ENCODE measurements at places on chromosomes 3 and 15. TPM values are rescaled to one million over a fixed set of nuclear protein-coding genes. Genes with fewer than 3 reads are reported as not detected.

GOLGA6A gene
- total RNA-seq: not detected

ITIH4 gene
- 10.2 TPM for total RNA-seq

DNA sequence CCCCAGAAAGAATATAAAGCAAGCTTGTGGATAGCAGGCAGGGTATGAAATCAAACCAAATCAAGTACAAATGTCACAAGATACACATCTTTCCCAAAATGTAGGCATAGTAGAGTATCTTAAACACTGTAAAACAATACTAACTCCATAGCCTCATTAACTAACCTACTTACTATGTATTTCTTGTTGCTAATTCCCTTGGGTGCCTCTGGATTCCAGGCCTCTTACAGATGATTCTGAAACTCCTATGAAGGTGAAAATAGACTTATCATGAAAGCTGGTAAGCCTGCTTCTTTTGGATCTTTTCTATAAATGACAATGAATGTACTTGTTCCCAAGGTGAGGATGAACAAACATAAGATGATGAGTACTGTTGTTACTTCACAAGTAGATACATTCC lies 93.8 kb downstream of the FRMD5 start:
- no peak for DNase-seq

DNA sequence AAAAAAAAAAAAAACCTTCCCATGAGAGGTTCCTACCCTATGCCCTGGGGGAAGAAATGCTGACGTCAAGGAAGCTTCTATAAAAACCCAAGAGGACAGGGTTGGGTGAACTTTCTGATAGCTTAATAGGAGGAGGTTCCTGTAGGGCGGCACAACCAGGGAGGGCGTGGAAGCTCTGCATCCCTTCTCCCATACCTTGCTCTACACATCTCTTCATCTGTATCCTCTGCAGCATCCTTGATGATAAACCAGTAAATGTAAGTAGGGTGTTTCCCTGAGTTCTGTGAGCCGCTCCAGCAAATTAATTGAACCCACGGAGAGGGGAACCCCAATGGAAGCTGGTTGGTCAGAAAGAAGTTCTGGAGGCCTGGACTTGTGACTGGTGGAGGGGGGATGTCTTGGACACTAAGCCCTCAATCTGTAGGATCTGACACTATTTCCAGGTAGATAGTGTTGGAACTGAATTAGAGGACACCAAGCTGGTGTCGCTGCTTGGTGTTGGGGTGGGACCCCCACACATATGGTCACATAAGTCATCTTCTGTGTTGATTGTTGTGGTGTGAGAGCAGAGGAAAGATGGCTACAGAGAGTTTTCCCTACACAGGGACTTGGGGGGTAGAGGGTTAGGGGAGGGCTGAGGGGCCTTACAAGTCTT lies 91.5 kb downstream of the ST6GAL1 start:
- DNase-seq: no peak

- DNase-seq: no peak
These were observed 55.3 kb downstream of the SLTM start for GRCh38 chr15:58877999-58878825.

WDR76 gene
- total RNA-seq: 3.0 TPM

- DNase-seq: peak; percentile 30
These were observed 354.0 kb upstream of the ROBO2 start for GRCh38 chr3:76685858-76686257.

DNA sequence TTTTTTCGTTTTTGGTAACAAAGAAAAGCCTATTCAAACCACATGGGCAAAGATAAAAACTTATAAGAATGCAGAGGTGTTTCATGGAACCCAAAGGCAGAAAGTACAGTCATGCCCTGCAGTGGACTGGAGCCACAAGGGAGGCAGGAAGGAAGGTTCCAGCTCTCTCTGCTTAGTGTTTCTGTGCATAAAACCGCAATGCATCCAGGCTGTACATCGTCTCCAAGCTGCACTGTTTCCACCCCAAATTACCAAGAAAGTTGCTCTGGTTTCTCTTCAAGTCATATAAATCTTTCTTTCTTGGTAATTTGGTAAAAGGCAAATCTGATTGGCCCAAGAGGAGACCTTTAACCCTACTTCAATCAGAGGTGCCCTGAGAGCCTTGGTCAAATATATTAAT lies 15.8 kb downstream of the TRAT1 start:
- no peak for DNase-seq

- no peak for DNase-seq
These were observed 14.9 kb downstream of the ARL8B start for GRCh38 chr3:5136919-5137429.

DNA sequence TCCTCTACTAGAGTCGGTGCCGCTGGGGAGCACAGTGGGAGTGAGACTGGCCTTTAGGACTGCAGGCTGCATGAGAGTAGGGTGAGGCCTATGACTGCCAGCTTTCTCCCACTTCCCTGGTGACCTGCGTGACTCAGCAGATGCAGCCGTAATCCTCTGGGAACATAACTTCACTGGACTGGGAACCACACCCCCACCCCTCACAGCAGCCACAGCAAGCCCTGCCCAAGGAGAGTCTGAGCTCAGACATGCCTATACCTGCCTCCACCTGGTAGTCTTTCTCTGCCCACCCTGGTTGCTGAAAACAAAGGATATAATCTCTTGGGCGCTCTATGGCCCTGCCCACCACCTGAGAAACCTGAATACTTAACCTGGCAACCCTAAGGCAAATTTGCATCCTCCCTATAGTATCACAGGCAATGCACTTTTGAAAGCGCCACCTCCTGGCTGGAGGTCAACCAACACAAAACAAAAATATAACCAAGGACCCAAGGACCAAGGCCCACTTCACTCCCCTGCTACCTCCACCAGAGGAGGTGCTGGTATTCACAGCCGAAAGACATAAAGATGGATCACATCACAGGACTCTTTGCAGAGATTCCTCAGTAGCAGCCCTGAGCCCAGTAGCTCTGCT lies 308.9 kb downstream of the CTNNB1 start:
- no peak for DNase-seq

DNA sequence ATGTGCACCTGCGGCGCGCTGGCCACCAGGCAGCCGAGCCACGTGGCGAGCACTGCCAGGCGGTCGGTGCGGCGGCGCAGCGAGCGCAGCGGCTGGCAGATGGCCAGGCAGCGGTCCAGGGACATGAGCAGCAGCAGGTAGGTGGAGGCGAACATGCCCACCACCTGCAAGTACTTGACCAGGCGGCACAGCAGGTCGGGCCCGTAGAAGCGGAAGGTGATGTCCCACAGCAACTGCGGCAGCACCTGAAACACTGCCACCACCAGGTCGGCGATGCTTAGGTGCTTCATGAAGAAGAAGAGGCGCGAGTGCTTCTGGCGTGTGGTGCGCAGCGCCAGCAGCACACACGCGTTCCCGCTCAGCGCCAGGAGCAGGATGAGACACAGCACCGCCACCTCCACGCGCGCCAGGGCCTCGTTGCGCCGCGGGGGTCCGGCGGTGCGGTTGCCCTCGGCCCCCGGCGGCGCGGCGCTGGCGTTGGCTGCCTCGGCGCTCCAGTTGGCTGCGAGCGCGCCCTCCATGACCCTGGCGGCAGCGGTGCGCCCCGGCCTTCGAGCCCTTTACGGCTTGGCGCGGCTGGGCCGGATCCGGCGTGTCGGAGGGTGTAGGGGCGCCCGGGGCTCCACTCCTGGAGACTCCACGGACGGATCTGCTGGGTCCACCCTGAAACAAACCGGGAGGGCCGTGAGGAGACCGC lies 1.6 kb downstream of the OXTR start:
- no peak for DNase-seq

DNA sequence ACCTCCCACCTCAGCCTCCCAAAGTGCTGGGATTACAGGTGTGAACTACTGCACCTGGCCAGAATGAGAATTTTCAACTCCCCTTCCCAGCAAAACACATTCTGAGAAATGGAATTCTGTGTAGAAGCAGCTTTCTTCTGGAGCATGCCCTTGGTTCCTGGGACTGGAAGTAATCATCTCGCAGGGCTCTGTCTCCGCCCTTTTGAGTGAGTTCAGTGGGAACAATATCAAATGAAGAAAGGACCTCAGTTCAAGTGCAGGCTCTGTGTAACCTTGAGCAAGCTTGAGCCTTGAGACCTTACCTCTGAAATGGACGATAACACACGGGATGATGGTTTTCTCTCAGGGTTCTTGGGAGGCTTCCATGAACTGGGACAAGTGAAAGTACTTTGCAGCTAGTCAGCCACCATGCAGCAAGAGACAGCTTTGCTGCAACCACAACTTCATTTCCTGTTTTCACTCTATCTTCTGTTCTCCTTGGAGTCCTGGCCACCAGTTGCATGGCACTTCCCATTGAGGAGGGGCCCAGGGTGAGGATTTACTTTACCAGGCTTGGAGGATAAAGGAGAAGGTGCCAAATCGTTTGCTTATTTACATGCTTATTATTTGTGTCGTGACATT lies 35.7 kb upstream of the IGF1R start:
- no peak for DNase-seq

IL17RD gene
- total RNA-seq: 11.7 TPM

- no peak for DNase-seq
These were observed 322.8 kb downstream of the EDEM1 start for GRCh38 chr3:5510300-5510699.

GRCh38 chr3:115187149-115187757 lies 40.2 kb upstream of the ZBTB20 start:
- no peak for DNase-seq

DNA sequence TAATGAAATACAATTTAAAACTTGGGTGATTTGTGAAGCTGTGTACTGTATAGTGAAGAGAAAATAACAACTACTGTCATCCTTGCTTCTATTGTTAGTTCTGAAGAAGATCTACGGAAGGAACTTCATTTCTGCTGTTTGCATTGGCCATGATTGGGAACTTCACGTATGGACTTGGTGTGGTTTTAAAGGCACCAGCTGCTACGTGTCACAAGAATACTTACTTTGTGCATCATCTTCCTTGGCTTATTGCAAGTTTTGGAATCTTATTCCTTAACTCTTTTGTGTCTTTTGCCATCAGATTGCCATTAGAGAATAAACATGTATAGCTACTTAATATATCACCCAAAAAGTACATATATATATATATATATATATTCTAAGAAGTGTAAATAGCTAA lies 75.0 kb upstream of the VEPH1 start:
- no peak for DNase-seq

GRCh38 chr15:37106490-37107001 lies 6.2 kb upstream of the MEIS2 start:
- DNase-seq: peak; percentile 27

IGDCC3 gene
- 0.69 TPM for total RNA-seq

DNA sequence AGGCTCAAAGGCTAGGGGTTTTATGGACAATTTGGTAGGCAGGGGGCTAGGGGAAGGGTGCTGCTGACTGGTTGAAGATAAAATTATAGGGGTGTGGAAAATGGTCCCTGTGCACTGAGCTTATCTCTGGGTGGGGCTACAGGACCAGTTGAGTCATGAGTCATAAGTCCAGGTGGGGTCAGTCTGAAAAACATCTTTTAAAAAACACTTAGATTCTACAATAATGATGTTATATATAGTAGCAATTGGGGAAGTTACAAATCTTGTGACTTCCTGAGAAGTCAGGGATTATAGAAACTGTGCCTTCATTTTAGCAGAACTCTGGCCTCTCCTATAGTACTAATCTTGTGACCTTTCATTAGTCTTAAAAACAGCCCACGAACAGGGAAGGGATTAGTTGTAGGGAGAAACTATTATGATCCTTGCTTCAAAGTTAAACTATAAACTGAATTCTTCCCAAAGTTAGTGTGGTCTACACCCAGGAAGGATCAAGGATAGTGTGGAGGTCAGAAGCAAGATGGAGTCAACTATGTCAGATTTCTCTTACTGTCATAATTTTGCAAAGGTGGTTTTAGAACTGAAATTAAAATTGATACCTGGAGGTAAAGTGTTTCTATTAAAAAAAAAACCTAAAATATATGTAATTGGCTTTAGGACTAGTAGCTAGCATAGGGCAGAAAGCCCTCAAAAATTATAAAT lies 130.1 kb downstream of the P2RY1 start:
- no peak for DNase-seq

DNA sequence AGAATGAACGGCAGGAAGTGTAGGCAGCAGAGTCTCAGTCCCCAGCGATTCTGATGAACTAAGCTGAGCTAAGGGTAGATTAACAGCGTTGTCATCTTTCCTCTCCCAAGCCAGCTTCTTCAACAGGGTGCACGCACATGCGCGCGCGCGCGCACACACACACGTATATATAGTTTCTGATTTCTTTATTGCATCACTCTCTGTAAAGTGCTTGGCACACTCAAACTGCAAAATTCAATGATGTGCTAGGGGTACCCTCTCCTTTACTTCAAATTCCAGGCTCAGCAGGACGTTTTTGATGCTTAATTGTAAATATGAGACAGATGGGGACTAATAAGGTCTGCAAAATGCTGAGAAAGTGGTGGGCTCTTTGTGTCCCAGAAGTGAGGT lies 26.1 kb upstream of the VPS8 start:
- DNase-seq: no peak

ADGRG7 gene
- total RNA-seq: 2.0 TPM

- DNase-seq: no peak
These were observed 94.7 kb downstream of the IL5RA start for GRCh38 chr3:3015185-3016089.

NPAP1 gene
- 0.17 TPM for total RNA-seq

TLNRD1 gene
- total RNA-seq: 26.0 TPM

DNA sequence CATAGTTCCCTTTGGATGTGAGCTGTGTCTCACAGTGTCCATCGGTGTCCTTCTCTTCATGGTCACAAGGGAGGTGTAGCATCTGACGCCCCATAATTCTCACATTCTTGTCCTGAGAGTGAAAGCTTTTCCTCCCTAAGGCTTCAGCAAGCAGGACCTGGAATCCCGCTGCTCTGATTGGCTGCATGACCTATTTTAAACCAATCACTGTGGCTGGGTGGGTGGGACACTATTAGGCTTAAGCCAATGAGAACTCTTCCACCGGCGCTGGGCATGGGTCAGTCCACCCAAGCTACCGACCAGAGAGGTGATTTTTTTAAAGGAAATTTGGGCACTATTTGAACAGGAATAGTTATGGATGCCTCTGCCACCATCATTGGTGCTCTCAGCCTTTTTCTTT lies 385.9 kb downstream of the MFSD1 start:
- no peak for DNase-seq

DNA sequence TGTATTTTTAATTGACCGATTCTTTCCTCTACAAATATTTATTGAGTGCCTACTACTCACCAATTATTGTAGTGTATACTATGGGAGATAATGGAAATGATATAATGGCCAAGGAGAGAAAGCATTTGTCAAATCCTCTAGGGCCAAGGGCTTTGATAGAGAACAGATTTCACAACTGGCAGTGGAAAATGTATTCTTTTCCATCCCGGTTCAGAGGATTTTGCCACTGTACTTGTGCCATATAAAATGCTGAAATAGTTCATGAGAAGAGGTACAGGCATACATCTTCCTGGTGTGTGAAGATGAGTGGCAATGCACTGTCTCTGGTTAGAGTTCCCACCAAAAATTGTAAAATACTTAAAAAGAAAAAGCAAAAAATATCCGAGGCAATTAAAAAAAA lies 451.6 kb upstream of the TPRG1 start:
- no peak for DNase-seq

DNA sequence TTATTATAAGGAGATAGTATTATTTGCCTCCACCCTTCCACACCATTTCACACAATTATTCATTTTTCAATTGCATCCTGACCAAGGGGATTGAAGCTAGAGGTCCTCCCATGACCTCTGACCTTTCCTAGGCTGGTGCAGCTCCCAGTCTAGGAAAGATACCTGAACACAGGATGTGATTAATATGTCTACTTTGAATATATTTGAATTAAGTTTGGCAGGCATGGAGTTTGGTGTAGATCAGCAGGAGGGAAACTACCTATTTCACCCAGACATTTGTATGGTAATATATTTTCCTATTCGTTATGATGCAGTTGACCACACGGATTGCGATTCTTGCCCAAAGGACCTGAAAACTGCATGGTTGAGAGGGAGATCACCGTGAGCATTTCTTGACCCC lies 596.3 kb downstream of the AGBL1 start:
- DNase-seq: no peak

NR2E3 gene
- total RNA-seq: 3.0 TPM

PPARG gene
- 13.0 TPM for total RNA-seq

IL16 gene
- 16.5 TPM for total RNA-seq

P2RY14 gene
- 14.6 TPM for total RNA-seq
